ENCODE measurements at places on chromosomes 11 and 22.
A peak's percentile ranks its signal among the peaks of the same experiment; 100 is the strongest.

GRCh38 chr11:60932605-60933356 is 8.5 kb downstream of the TMEM132A start:
- no peak for DNase-seq

DNA sequence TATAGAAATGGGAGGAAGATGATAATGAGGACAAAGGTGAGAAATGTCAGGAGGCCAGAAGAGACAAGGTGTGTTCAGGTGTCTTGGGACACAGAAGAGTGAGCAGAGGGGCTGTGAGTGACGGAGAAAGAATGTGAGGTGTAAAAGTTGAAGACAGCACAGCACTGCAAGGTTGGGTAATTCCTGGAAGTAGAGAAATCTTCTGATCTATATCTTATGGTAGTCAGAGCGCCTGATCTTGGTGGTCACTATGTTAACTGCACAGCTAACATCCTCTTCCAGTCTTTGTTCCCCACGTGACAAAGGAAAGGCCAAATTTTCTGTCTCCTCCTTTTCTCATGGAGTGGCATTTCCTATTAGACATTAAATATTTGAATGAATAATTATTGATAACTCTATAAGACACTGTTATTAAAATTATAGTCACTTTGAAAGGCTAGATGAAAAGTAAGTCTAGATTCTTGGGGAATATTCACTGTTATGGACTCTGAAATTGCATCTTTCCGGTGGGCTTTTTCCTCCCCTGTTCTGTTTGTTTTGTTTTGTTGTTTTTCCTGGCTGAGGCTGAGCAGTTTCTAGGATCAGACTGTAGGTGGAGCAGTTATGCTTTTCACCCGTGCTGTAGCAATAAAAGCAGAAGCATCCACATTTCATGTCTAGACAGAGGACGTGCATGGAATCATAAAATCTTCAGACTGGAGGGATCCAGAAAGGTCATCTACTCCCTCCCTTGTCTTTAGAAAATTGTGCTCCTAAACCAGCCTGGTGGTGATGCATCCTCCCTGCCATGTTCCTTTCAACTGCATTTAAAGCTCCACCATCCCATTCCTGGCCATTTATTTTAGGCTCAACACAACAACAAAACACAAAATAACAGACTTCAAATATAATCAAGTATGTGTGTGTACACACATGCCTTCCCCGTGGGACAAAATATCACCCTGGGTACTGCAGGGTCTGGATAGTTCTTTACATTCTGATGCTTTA is 26.6 kb downstream of the SC5D start:
- DNase-seq, result peak; percentile 53

- DNase-seq, result peak; percentile 38
These were observed 1.2 kb downstream of the TSPO start for GRCh38 chr22:43152357-43153071.

DNA sequence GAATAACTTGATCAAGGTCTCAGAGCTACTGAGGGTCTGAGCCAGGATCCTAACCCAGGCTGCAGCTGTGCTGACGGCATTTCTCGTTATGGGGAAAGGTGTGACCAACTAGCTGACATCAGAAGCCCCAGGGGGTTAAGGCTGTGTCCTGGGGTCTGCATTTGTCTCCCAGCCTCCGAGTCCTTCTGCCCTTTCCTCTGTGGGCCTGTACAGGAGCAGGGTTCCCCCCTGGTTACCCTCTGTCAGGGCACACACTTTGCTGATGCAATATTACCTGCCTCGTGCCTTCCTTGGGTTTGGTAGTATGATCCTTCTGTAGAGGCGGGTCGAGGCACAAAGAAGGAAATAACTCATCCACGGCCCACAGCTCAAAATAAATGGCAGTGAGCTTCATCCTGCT is 183.0 kb downstream of the TBC1D22A start:
- DNase-seq, result no peak

- DNase-seq, result no peak
These were observed 29.7 kb upstream of the CYB5R3 start for GRCh38 chr22:42678894-42679293.

DNA sequence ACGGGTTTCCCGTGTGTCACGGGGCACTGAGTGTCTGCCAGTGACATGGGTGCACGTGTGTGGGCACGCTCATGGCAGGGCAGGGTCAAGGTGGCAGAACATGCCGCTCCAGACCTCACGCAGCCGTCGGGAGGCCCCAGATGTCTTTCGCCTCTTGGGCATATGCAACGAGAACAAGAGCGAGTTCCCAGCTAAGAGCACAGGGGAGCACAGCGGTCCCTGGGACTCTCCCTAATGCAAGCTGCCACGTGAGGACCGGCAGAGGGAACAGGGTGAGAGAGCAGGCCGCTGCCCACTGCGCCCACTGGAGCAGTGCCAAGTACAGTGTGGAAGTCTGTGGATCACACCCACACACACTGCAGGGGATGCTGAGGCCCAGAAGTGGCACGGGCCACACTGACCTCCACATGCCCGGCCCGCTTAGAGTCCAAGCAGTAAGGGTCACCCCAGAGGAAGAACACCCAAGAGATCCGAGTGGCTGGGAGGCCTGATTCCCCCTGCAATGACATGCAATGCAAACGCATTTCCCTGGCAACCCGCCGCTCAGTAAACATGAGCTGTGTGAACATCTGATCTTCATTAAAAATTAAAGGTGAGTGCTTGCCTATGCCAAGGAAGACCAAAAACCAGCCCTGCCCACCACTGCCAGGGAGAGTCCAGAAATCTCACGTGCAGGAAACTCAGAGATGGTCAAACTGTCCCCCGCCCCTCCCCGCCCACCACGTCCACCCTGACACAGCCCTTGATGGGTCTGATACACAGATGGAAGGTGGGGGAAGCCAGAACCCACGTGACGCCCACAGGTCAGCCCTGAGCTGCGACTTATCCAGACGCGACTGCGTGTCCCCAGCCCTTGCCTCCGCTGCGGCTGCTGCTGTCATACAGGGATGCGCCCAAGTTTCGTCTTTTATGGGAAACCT is 11.7 kb downstream of the CERK start:
- peak; percentile 22 for DNase-seq

DNA sequence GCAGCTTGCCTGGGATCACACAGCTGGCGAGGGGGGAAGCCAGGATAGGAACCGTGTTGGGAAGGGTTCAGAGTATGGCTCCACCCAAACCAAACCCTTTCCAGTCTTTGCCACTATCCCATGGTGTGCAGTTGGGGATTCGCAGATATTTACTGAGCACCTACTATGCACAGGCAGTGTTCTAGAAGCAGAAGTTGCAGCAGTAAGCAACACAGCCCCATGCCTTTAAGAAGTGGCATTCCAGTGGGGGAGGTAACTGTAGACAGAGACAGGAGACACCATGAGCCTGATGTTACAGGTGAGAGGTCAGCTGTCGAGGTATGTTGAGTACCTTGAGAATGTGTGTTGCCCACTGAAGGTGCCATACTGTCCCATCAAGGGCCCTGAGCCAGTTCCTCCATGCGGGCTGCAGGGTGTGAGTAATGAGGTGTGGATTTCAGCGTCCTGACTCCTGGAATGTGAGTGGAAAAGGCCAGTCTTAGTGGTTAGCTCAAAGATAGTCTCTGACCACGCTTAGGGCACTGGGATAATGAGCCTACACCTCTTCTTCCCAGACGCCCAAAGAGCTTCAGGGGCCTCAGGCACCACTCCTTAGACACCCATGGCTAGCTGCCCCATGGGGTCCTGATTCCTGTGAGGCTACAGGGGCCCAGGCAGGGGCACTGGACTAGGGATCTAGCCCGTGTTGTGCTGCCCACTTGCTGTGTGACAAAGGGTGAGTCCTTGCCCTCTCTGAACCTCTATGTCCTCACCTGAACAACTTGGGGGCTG is 71.8 kb upstream of the TP53I11 start:
- DNase-seq, result peak; percentile 42

DNA sequence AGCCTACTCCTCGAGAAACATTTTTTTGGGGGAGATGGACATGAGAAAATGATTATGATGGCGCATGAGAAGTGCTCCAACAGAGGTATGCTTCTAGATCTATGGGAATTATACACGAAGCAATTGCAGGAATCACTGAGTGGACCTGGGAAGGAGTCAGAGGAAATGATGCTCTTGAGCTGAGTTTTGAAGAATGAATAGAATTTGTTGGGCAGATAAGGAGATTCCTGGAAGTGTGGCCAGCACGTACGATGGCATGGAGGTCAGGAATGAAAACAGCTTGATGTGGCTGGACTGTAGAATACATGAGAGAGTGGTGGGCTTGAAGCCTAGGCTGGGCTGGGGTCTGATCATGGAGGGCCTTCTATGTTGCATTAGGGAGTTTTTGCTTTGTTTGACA is 31.7 kb downstream of the ADAMTS15 start:
- peak; percentile 68 for DNase-seq

GRCh38 chr11:109071262-109071661 is 350.7 kb upstream of the C11orf87 start:
- no peak for DNase-seq

GRCh38 chr11:128597209-128597608 is 9.9 kb upstream of the ETS1 start:
- no peak for DNase-seq

GRCh38 chr11:79083352-79083751 is 357.5 kb downstream of the TENM4 start:
- DNase-seq, result no peak

- no peak for DNase-seq
These were observed 23.3 kb upstream of the MMP7 start for GRCh38 chr11:102553835-102554282.

DNA sequence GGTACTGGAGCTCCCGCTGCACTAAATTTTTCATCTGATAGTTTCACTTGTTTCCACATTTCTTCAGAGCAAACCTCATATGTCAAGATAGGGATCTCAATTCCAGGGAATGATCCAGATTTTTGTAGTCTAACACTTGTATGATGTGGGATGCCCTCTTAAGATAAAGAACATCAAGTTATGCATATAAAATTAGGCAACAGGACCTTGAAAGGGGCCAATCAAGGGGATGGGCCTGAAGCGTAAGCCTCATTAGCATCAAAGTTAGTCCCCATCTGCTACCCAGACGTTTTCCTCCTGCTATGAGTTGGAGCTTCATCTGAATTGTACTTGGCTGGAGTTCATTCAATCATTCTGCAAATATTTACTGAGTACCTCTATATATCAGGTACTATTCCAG is 17.5 kb downstream of the PDGFD start:
- DNase-seq, result peak; percentile 46

DNA sequence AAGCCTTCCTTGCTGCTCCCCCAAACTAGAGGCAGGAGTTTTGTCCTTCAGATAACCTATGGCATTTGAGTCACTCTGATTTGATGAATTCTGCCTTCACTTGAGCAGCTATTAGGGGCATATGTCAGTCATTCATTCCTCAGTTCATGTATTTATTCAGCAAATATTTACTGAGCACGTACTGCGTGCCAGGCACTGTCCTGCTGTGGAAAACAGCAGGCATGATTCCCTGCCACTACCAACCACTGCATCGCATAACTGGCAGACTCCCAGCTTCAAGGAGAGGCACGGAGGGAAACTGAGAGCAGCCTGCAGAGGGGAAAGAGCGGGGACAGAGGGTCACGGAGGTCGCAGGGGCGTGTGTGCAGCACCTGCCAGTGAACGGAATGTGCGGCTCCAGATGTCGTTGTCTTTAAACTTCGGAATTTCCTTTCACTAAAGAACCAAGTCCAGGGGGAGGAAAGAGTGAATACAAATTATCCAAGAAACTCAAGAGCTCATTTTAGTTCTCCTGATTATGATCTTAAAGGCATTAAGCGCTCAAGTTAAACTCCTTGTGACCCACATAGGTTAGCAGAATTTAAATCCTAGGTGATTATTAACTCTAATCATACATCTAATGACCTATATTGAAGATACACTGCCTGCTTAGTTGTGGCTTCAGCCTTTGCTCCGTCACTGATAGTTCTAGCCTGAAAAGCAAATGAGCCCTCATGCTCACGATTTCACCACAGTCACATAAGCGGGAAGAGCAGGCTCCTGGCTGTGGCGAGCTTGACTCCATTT is 12.6 kb downstream of the PPARA start:
- DNase-seq, result no peak

GRCh38 chr11:22749536-22749935 is 80.1 kb downstream of the SVIP start:
- DNase-seq, result no peak

- DNase-seq, result peak; percentile 90
These were observed 3.5 kb downstream of the PANX1 start for GRCh38 chr11:94132152-94132558.
